ELF-1 (cell line): ENCODE measurements at places on chromosomes 7 and 10.

- no peak for DNase-seq
Measured at GRCh38 chr7:115516341-115516740, 514.2 kb downstream of the TFEC start.

DNA sequence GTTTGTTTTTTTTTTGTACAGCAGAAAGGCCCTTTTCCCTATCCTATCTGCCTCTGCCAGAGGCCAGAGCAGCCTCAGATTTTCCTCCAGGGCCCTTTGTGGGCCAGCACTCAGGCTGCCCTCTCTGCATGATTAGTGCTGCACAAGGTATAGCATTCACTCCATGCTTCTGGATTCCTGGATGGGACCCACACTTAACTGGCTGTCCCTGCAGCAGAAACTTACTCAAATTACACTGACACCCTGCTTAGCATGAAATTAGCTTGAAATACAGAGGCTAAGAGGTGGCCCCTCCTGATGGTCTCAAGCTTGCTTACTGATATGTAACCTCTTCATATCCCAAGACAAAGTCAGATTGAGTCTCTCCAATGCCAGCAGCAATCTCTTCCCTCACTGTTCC, 239.3 kb downstream of the SORCS1 start:
- peak; percentile 27 for DNase-seq

DNA sequence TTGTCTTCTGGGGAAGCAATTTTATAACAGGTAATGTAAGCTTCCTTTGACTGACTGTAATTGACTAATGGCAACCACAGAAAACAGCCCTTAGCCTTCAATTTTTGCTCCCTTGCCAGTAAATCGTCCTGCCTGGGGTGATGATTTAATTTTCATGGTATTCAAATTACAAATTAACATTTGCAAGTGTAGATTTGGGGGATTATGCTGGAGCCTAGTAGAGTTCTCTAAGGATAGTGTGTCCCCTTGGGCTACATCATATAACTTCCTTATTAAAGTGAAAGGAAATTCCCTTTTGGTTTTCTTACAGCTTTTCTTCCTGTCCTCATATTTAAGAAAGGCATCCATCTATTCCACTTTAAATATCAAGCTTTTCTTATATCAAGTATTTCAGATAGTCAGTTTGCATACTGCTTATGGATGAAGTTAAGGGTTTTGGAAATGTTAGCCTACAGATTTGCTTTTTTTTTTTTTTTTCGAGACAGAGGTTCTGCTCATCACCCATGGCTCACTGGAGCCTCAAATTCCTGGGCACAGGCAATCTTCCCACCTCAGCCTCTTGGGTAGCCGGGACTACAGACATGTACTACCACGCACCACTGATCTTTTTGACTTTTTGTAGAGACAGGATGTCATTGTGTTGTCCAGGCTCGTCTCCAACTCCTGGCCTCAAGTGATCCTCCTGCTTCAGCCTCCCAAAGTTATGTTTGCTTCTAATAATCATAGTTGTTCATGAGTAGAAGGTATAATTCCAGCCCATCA, 35.9 kb upstream of the HDAC9 start:
- DNase-seq = no peak

GRCh38 chr10:48798481-48799254, 114.0 kb downstream of the WDFY4 start:
- DNase-seq = no peak

DNA sequence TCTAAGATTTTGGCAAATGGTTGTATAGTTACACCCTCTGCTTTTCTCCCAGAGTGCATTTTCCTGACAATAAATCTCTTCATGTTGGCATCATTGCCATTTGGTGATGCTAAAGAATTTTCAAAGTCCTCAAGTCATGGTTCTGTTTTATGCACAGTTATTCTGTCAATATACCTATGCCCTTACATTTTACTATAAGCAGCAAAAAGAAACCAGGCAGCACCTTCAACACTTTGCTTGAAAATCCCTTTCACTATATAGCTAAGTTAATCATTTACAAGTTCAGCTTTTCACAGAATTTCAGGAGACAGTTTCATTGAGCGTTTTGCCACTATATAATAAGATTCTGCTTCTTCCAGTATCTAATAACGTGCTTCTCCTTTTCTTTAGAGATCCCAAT, 22.6 kb downstream of the FIGNL1 start:
- DNase-seq = no peak

GRCh38 chr10:59668096-59668495, 41.6 kb downstream of the SLC16A9 start:
- DNase-seq = no peak

DNA sequence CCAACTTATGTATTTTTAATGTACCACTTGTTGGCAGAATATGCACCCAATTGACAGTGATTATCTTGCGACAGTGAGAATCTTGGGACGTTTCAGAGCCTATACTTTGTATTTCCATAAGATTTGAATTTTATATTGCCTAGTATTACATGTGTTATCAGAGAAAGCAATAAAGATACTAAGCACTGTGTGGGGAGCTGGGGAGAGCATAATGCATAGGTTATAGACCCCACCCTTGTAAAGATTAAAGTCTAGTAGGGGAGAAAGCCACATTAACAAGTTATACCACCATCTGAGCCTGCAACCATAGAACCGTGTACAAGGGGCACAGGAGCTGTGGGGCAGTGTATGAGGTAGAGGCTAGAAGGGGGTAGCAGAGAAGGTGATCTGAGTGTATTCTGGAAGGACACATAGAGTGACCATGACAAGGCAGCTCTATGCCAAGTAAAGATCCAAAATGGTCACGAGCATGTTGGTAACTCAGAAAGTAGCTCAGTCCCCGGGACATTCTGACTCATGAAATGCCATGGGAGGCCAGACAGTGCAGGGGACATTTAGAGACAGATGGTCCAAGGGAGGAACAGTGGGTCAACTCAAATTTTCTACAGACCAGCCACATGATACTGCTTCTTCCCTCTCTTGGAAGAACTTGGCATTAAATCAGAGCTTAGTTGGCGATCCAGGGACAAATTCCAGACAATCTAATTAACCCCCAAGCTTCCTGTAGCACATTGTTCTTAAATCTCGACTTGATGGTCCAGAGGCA, 84.5 kb downstream of the ADRA2A start:
- DNase-seq = no peak

DNA sequence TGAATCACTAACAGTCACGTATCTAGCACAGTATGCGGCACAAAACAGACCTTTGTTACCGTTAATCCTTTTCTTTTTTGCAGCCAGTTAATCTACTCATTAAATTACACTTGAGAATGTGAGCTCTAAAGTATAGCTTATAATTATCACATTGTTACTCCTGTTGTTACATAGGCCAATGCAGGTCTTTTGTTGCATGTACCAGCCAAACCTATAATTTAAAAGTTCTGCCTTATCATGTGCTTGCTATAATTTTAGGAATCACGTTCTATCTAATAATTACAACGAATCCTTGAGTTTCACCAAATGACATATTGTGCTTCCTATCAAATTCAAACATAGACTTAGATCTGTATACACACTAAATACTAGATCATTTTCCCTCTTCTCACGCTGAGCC, 245.1 kb downstream of the DGKI start:
- DNase-seq = no peak

DNA sequence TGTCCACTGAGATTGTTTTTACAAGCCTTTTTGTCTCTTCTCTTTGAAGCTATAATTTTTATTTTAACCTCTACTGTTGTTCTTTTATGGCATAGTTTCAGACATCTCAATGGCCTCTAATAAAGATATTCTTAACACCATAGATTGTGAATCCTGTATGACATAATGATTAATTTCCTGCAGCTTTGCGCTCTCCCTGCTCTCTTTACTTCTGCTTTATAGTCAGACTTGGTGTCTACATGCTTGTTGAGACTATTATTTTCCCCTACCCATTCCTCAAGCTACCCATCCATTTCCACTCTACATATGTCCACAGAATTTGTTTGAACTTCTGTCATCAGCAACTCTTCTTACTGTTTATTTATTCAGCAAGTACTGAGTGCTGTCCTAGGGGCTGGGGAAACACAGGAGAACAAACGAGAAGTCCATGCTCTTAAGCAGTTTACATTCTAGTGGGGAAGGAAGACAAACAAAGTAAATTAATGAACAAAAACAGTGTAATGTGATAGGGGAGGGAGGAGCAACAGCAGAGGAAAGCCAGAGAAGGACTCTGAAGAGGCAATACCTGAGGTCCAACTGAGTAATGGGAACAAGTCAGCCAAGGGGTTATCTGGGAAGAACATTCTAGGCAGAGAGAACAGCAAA, 110.1 kb downstream of the CDK14 start:
- DNase-seq = no peak

DNA sequence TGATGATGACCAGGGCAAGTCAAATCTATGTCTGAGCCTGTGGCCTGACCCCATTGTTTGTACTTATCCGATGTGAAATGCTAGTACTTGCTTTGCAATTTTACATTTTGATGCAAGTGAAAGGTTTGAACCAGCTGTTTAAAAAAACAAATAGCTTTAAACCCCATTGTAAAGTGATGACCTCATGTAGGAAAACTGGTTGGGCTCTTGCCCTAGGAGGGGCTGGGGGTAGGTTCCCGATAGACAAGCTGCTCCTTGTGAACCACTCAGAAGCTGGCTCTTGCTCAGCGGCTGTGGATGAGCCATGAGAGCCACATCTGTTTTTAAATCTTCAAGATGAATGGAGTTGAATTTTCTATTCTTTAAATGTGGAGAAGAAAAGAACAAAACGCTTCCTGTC, 185.3 kb downstream of the WDR11 start:
- peak; percentile 65 for DNase-seq

DNA sequence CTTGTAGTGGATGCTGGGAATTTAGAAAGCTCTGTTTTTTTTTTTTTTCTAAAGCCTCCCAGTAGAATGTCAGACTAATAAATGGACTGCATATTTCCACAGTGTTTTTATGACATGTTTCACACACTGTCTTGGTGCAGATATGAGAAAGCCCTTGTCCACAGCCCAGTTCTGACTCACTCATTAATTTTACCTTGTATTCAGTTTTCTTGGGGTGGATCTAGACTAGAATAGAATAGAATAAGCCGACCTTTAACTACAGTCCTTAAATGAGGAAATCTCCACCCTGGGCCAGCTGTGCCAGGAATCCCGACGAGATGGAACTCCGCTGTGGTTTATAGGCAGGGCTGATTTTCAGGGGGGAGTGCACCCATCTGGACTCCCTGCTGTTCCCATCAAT, 274.7 kb downstream of the NRG3 start:
- DNase-seq = no peak

DNA sequence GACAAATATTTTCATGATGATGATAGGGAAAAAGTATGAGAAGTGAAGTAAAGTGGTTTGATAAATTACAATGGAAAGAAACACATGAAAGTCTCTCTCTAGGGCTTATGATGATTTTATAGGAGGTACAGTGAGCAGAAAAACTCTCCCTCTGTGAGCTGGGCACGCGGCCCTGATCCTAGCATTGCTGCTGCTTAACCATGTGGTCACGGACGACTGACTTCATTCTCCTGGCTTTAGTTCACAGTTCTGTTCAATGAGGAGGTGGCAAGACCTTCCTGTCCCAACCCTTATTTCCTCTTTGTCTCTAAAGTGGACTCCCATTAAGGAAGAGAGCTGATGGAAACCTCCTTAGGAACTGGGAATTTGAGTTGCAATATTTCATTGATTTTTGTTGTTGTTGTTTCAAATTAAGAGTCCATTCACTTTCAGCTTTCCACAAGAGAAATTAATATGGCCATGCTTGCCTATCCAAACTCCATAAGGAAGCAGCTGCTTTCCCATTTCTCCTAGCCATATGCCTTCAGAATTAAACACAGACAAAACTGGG, 8.2 kb upstream of the PON3 start:
- DNase-seq = no peak

DNA sequence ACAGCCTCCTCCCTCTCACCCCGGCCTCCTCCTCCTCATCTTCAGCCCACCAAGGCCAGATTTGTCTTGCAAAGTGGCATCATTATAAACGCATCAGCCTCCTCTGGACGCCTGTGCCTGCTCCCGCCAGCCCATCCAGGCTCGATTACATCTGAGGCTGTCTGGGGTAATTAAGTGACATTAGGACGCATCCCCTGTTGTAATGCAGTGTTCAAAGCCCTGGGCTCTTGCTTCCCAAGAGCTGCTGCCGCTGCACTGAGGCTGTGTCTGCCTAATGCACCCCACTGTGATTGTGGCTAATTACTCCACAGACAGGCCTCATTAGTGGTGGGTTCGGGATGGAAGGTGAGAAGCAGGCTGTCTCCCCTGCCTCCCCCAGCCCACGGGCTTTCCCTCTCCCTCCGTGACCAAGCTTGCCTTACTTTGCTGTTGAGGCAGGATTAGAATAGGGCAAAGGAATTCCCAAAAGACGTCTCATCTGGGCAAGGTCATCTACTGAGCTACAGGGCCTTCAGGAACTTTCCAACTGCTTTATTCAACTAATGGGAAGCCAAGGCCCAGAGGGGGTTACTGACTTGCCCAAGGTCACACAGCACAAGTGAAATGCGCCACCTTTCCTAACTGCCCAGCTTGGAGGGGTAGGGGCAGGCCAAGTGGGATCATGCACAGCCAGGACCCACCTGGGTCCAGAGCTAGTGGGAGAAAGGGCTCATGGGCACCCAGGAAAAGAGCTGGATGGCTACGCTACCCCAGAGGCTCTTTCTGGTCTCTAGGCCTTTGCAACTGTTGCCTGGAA, 66.2 kb upstream of the PCBD1 start:
- peak; percentile 24 for DNase-seq

GRCh38 chr7:73435471-73436009, 2.0 kb downstream of the FZD9 start:
- no peak for DNase-seq

GRCh38 chr7:19097165-19098055, 20.0 kb downstream of the TWIST1 start:
- DNase-seq = no peak

- DNase-seq = peak; percentile 44
Measured at GRCh38 chr7:138565451-138566114, 105.5 kb downstream of the TRIM24 start.

DNA sequence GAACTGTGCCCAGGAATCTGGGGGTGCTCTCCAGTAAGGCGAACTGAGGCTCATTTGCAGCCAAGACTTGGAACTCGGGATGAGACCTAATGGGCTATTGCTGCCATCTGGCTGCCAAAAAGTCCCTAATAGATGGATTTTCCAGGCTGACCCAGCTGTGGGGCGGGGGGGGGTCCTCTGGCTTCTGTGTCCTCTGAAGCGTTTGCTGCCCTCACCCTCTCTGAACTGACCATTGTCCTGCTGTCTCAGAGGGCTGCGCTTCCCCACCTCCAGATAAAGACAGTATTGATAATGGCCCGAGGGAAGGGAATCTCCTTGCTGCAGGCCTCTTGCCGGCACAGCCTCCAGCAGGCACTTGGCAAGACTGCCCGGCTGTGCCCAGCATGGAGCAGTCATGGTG, 46.6 kb downstream of the CLEC2L start:
- DNase-seq = peak; percentile 55

GRCh38 chr10:71679425-71679824, 40.2 kb downstream of the C10orf105 start:
- no peak for DNase-seq

GRCh38 chr7:30682212-30683083, at the start of gene CRHR2:
Gene CRHR2, minus strand, starts transcription at chr7:30682456. Its CDS starts 176 bp downstream, at chr7:30682280.
- peak; percentile 67 for DNase-seq
